ENCODE measurements at places on chromosomes 3 and 15. TPM values are rescaled to one million over a fixed set of nuclear protein-coding genes. Genes with fewer than 3 reads are reported as not detected.

- no peak for DNase-seq
These were observed 34.3 kb downstream of the DNAH1 start for GRCh38 chr3:52350416-52350815.

DNA sequence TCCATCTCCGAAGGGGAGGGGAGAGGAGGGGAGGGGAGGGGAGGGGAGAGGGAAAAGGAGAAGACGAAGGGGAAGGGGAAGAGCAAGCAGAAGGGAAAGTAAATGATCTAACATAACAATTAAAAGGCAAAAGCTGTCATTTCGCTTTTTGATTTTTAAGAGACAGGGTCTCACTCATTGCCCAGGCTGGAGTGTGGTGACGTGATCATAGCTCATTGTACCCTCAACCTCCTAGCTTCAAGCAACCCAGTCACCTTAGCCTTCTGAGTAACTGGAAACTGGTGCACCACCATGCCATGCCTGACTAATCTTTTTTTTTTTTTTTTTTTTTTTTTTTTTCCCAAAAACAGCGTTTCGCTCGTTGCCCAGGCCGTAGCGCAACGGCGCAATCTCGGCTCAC lies 22.6 kb downstream of the ADAM10 start:
- DNase-seq = no peak

The C3orf70 gene
- total RNA-seq = 0.12 TPM

GRCh38 chr3:29181149-29181780 lies 99.6 kb upstream of the RBMS3 start:
- DNase-seq = no peak

DNA sequence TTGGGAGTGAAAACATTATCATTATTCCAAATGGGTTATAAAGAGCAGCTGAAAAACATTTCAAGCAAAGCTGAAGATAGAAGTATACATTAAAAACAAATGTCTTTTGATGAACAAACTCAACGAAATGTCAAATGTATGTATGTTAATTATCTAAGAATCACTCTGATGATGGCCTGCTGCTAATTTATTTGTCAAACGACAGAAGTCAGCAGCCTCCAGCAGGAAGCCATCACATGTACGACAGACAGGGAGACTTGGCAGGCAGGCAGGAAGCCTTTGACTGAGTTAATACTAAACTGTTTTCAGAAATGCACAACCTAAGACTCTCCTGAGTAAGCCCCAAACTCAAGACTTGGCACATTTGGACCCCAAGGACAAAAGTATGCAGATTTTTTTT lies 491.1 kb downstream of the ZNF385D start:
- peak; percentile 20 for DNase-seq

DNA sequence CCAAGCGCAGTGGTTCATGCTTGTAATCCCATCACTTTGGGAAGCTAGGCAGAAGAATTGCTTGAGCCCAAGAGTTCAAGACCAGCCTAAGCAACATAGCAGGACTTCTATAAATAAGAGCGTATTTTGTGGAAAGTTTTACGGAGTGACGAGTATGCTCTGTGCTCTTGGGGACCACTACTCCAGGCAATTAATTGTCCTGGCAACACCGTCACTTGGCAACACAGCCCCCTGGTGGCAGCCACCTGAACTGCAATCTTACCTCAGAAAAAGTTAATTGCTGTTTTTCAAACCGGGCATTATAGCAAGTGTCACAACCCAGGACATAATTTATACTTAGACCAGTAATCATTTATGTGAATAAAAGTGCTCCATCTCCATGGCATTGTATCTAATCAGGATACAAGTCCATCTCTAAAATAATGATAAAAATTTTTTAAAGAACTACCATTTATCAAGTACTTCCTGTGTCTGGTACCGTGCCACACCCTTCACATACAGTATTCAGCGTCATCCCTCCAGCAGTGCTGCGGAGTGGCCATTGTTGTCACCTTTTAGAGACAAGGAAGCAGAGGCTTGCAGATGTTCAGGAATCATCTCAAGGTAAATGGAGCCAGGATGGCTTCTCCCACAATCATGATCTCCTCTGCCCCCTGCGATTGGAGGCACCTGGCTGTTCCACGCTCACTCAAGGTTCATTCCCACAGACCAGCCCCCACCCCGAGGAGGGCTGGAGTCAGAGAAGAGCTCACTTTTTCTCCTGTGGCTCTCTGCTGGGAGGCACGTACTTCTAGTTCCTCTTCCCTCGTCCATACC lies 34.5 kb downstream of the PLA2G4D start:
- DNase-seq = peak; percentile 66

Data from Calu3 (cell line).